SW480 (cell line): ENCODE measurements at places on chromosomes 1 and 21.
A peak's percentile ranks its signal among the peaks of the same experiment; 100 is the strongest.

GRCh38 chr1:55127827-55128343 lies 87.3 kb downstream of the USP24 start:
- DNase-seq: peak; percentile 64

- no peak for DNase-seq
Measured at GRCh38 chr1:199297887-199298286, 659.0 kb downstream of the PTPRC start.

DNA sequence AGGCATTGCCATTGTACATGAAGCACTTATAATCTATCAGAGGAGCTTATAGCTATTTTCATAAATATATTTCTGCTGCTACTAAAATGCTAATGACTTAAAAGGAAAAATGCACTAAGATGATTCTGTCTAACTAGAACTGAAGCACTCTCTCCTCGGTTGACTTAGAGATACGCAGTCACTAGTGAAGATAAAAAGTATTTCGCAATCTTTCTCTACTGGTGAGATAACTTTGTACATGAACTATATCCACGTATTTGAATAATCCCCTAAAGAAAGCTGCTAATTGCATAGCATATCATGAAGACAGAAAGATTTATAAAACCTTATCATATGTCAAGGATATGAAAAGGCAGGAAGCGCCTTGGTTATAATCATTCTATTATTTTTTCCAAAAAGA lies 658.1 kb upstream of the PRMT6 start:
- DNase-seq: no peak

DNA sequence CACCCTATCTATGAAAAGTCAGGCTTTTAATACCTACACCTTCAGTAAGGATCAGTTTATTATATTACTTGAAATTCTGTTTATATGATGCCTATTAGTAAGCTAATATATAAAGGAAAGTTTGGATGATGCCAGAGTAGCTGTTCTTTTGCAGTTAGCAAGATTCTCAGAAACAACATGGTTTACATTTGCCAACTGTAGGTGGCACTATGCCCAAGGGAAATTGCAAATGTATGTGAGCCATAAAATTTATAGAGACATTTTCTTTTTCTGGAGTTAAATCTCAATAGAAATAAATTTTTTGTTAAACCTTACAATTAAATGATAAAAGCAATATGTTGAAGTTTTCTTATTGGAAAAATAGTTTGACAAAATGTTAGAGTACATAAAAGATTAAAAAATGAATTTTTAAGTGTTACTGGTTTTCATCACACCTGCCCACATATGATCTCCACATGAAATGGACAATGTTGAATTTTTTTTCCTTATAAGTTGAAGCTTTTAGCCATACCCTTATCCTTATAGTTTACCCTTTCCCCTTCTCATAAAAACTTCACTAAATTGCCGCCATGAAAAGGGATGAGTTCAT lies 32.1 kb upstream of the EPHX4 start:
- DNase-seq: peak; percentile 44

GRCh38 chr1:20829531-20829930 lies 42.4 kb upstream of the HP1BP3 start:
- DNase-seq: no peak

- DNase-seq: peak; percentile 80
Measured at GRCh38 chr1:3453203-3453761, 1.2 kb upstream of the ARHGEF16 start.

DNA sequence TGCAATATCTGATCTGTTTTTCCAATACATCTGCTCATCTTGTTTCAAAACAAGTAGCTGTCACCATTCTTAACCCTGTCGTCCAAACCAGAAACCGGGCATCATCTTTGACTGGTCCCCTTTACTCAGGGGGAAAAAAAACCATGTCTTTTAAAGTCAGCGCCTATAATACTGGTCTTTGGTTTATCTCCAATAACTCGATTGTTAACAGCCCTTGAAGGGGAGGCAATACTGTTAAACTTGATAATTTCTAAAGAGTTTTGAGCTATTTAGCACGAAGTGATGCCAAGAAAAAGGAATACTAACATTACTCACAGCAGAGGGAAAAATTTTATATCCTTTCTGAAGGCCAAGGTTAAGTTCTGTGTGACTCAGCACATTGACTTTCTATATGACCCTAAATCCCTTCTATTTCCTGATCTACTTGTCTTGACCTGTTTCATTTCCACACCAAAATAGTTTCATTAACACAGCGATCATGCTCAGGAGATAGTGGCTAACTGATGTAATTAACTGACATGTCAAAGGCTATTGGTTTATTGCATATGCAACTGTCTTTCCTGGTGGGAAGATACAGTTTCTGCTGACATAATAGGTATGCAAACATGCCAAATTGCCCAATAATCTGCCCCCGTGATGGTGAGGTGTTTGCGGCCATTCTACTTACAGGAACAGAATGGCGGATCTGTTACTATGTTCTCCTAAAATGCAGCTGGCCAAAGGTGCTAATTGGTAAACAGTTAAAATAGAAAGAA lies 59.1 kb downstream of the NFIA start:
- DNase-seq: peak; percentile 69

DNA sequence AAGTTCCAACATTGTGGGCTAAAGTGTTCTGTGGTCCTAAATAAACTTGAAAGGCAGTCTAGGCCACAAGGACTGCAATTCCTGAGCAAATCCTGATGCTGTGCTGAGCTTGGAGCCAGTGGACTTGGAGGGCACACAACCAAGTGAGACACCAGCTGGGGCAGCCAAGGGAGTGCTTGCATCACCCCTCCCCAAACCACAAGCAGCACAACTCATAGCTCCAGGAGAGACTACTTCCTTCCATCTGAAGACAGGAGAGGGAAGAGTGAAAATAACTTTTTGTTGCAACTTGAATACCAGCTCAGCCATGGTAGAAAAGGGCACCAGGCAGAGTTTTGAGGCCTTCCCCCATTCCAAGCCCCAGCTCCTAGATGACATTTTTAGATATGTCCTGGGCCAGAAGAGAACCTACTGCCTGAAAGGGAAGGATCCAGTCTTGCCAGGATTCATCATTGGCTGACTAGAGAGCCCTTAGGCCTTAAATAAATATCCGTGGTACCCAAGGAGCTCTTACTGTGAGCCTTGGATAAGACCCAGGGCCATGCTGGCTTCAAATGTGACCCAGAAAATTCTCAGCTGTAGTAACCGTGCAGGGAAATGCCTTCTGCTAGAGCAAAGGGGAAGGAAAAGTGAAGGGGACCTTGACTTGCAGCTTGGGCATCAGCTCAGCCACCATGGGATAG lies 35.4 kb upstream of the LRRC8B start:
- no peak for DNase-seq

DNA sequence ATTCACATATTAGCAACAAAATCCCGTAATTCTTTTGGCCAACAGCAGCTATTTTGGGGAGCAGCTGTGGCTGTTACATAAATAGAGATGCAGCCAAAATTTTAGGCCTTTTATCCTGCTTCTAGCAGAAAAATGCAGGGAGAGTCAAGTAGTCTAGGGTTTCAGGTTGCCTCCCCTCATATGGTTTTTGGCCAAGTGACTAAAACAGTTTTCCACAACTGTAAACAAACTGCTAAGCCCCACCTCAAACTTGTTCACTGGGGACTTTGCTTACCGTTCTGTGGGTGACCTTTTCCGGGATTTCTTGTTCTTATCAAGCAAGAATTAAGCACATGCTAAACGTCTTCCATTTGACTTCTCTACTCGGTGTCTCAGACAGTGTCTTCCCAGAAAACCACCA lies 133.4 kb downstream of the EDEM3 start:
- no peak for DNase-seq

DNA sequence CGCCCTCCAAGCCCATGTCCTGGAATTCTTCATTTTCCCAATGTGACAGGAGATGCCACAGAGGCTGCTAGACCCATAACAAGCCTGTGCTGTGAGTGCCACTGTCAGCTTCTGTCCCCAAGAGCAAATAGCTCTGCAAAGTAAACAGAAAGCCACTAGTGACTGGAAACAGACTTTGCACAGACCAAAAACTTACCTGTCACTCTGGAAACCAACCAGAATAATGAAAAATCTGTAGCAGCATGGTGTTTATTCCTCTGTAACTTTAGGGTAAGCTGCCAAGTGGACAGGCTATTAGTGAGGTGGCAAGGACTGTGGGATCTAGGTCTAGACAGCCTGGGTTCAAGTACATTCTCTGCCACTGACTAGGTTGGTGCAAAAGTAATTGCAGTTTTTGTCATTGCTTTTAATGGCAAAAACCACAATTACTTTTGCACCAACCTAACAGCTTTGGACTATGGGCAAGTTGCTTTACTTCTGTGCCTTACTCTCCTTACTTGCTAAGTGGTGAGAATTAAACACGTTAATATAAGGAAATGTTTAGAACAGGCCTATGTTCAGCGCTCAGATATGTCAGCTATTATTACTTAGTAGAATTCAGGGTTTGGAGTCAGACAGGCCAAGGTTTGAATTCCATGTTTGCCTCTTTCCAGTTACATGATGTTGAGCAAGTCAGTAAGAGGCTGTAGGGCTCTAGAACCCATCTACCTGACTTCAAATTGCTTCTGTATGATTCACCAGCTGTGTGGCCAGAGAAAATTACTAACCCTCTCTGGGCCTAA lies at the start of gene C8B:
C8B (minus strand) TSS at position 100 of the 782 bp plus-strand sequence; CDS start at position 33, 67 bp downstream.
- DNase-seq: no peak

- DNase-seq: no peak
Measured at GRCh38 chr1:186894415-186894814, 65.7 kb downstream of the PLA2G4A start.

GRCh38 chr21:42818328-42818749 lies 61.0 kb downstream of the WDR4 start:
- DNase-seq: peak; percentile 71

DNA sequence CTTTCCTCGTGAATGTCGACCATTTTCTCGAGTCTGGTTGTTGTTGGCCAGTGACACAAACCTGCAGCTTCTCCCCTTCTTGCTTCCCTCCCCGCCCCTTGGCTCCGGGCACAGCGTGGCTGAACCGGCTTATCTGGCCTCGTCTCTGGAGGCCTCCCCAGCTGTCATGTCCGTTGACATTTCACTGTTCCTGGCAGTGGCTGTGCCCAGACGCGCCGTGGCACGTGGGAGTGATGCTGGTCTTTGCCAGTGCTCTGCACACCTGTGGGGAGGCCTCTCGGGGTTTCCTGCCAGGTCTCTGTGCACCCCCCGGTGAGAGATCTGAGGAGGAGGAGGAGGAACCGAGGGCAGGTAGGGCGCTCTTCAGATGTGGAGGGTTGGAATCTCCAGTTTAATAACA lies 23.7 kb downstream of the SKI start:
- no peak for DNase-seq

DNA sequence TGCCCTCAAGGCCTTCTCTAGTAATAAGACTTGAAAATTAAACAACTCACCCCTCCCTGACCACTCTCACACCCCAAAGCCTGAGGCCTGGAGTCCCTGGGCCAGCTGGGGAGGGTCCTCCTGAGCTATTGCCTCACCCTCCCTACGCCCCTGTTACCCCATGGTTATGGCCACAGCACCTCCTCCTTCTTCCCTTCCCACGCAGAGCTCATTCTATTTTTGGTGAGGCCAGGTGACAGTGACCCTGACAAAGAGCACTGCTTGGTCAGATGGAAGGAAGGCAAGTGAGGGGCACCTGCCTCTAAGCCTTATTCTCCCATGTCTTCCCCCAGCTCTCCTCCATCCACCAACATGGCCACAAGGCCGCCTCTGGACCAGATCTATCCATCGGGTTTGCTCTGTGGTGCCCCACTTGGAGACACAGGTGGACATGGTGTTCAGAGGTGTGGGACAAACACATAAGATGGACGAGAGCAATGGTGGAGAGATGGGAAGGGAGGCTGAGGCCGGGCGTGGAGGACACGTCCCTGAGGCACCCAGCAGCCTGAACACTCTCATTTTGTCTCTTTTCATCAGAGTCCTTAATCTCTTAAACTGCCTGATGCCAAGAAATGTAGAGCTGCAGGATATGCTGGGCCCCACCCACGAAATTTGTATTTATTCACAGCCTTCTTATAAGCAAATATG lies 42.6 kb downstream of the FCRL5 start:
- DNase-seq: no peak

GRCh38 chr1:244849189-244849866 lies 13.9 kb downstream of the COX20 start:
- no peak for DNase-seq

GRCh38 chr1:180230791-180231505 lies 884 bp downstream of the LHX4 start:
- DNase-seq: no peak

DNA sequence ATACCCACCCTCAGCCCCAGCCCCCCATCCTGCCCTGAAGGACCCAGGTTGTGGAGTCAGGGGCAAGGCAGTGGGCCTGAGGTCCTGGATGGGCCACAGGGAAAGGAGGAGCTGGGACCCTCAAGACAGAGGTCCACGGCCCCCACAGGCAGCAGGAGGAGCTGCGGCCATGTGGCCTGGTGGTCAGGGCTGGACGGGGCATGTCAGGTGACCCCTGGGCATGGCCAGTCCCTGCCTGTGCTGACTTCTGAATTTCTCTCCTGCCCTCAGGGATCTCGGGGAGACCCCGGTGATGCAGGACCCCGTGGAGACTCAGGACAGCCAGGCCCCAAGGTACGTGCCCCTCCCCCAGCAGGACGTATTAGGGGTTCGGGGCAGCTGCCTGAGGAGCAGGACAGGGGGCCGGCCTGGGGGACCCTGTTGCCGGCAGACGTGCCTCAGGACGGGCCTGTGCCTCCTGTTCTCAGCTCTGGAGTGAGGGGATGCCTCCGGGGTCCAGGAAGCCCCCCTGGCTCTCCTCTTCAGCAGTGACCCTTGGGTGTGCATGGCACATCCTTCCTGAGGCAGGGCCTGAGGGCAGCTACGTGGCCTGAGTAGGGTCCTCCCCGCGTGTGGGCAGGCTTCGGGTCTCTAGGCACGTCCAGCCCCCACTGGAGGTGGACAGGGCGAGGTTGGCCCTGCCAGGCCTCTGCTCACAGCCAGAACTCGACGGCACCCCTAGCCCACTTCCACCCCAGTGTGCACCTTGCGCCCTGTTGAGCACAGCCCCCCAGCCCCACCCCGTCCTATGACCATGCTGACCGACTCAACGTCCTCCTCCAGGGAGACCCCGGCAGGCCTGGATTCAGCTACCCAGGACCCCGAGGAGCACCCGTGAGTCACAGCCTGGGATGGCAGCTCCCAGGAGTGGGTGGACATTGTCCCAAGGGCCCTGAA lies 23.6 kb downstream of the COL6A2 start:
- DNase-seq: no peak

DNA sequence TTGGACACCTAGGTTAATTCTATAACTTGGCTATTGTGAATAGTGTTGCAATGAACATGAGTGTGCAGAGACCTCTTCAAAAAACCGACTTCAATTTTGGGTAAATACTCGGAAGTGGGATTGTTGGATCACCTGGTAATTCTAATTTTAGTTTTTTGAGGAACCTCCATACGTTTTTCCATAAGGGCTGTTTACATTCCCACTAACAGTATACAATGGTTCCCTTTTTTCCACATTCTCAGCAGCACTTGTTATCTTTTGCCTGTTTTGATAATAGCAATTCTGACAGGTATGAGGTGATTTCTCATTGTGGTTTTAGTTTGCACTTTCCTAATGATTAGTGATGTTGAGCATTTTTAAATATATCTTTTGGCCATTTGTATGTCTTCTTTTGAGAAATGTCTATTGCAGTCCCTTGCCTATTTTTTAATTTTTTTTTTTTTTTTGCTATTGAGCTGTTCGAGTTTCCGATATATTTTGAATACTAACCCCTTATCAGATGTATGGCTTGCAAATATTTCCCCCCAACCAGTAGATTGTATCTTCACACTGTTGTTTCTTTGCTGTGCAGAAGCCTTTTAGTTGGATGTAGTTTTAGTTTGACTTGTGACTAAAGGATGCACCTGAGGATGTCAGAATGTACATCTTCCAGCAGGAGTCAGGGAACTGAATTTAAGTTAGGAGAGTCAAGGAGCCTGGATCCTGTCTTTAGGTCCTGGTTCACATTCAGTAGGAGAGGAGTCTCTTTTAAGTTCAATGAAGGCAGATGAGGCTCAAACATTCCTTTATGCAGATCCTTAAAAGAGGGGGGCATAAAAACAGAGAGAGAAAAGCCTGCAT lies 120.0 kb downstream of the S1PR1 start:
- DNase-seq: no peak
